ENCODE measurements at places on chromosomes 2 and 18.

GRCh38 chr18:68676913-68677312 lies 38.0 kb downstream of the TMX3 start:
- DNase-seq, result no peak

- no peak for DNase-seq
These were observed 26.0 kb upstream of the GALNT5 start for GRCh38 chr2:157231476-157231875.

DNA sequence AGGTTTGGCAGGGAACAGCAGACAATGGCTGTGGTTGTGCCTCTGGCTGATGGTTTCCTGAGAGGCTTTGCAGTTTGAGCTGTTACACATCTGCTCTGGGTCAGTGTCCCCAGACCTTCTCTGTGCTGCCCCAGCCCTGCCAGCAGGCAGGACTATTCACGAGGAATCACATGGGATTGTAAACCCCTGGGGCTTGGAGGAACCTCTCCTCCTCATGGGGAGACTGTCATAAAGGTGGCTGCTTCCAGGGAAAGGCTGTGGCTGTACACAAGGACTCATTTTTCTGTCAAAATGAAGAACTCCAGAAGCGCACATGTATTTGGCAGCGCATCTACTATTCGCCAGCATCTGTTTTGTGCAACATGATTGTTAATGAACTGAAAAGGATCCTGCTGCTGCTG lies 142.6 kb upstream of the CYP1B1 start:
- no peak for DNase-seq

- DNase-seq, result no peak
These were observed 9.6 kb downstream of the RAX start for GRCh38 chr18:59263661-59264060.

GRCh38 chr2:20832606-20833005 lies 9.7 kb upstream of the LDAH start:
- DNase-seq, result no peak

DNA sequence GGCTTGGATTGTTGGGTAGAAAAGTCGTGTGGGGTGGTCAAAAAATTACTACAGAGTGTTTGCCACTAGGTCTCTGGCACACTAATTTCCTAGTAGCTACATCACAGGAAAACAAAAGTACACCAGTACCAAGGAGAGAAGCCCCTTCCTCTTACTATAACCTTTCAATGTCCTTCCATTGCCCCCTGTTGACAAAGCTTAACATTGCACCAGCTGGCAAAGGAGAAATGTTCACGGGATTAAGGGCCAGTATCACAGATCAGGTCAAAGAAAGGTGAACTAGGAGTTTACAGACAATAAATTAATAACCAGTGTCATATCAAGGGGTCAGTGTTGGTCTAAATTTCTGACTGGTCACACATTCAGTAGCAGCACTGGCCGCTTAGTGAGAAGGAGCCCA lies 1139.6 kb upstream of the FAM98A start:
- DNase-seq, result no peak

DNA sequence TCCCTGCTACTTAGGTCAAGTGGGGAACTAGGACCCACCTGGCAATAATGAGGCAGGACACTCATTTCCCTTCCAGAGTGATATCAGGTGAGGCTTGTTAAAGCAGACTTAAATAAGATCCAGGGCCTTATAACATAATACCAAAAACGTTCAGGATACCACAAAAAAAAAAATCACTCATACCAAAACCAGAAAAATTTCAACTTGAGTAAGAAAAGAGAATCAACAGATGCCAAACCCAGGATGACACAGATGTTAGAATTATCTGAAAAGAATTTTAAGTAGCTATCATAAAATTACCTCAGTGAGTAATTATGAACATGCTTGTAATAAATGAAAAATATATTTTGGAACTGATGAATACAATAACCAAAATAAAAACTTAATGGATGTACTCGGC lies 255.6 kb upstream of the OSR1 start:
- DNase-seq, result no peak

GRCh38 chr2:149021761-149022160 lies 16.7 kb upstream of the LYPD6B start:
- DNase-seq, result no peak

DNA sequence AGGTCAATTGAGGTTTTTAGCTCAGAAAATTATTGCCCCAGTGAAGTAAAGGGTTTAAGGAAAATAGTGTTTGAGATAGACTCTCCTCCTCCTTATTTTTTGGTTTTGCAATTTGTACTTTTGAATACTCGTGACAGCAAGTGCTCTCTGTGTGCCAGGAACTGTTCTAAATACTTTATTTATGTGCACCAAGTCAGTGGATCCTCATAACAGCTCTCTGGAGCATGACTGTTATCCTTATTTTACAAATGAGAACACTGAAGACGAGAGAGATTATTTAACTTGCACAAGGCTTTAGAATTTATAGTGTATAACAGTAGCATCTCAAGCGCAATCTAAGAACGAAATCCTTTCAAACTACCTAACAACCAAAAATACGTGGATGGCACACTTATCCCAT lies 24.7 kb downstream of the BABAM2 start:
- no peak for DNase-seq

DNA sequence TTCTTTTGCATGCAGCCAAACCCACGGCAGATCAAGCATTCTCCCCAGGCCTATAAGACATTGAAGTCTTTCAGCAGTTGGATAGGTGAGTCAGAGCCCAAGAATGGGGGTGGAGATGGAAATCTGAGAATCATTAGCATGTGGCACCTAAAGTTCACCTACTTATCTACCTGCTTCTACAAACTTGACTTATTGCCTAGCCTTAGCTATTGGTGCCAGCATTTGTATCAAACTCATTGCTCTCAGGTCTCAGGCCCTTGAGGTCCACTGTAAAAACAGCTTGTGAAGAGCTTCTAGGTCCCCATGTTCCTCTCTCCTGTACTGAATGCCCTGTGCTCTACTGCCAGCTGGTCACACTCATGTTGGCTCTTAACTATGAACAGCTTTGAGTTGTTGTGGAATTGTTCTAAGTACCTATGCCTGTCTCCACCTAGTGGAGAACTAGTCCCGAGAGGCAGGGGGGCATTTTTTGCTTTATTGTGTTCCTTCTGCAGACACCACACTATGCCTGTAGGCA lies 278.4 kb upstream of the SPRED2 start:
- no peak for DNase-seq

DNA sequence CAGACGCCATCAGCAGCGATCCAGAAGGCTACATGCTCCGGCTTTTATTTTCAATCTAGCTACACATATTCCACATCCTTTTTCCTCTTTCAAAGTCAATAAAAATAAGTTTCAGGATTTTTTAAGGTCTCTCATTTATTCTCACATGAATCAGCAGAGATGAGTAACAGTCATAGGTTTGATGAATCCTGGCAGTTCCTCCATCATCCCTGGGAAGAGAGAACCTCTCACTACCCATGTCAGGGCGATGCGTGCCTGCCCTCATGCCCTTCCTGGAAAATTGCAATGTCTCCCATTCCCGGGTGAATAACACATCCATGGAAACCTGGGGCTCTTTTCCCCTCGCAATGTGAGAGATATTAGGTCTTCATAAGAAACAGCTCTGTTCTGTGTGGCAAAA lies 301.1 kb upstream of the SMIM21 start:
- DNase-seq, result no peak

DNA sequence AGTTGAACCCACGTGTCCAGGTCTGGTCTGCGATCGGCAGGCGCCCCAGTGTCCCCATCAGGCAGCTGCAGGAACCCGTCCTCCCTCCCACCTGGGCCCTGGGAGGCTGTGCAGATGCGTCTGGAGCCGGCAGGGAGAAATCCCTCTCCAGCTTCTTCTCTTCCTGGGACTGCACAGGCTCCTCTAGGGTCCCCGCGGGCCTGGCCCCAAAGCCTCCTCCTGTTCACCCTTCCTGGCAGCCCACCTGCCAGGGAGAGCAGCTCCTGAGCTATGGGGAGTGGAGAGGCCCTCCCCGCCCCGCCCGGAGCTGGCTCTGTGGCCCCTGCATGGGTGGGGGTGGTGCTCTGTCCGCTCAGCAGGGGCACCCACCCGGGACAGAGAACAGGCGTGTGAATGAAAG lies 179.2 kb upstream of the ALKAL2 start:
- DNase-seq, result no peak

DNA sequence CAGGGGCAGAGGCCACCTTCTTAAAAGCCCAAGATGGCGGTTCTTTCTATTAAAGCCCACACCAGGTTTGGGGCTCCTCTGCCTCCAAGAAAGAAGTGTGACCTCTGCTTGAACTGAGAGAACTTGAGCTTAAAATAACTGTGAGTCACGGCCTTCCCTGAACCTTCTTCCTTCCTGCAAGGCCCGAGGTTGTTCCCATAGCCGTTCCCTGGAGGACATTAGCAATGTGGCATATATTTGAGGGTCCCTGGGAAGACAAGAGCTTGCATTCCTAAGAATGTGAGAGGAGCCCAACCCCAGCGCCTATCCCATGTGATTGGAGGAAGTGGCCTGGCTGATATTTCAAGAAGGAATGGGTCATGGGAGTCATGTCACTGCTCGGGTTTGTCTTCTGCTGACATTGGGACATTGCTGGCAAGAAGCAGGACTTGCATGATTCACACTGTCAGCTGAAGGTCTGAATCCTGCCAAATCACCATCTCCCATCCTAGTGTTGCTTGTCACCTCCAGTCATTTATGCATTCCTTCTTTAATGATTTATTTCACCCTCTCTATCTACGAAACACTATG lies 168.1 kb downstream of the TRIB2 start:
- DNase-seq, result no peak

DNA sequence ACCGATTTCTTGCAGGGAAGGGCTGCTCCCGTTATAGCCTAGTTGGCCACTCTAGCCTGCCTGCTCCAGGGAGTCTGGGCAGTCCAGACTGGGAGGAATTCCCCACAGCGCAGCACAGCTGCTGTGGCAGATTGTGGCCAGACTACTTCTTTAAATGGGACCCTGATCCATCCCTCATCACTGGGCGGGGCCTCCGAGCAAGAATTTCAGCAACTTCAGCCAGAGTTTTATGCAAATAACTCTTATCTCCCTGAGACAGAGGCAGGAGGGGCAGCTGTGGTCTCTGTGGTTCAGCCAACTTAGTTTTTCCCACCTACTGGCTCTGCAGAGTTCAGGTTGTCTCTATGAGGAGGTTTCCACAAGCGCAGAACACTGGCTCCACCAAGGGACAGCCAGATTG lies 1583.2 kb downstream of the SUCLG1 start:
- no peak for DNase-seq

GRCh38 chr2:49359721-49360406 lies 205.5 kb upstream of the FSHR start:
- no peak for DNase-seq

- DNase-seq, result no peak
These were observed 63.8 kb upstream of the EPHA4 start for GRCh38 chr2:221635949-221636348.

DNA sequence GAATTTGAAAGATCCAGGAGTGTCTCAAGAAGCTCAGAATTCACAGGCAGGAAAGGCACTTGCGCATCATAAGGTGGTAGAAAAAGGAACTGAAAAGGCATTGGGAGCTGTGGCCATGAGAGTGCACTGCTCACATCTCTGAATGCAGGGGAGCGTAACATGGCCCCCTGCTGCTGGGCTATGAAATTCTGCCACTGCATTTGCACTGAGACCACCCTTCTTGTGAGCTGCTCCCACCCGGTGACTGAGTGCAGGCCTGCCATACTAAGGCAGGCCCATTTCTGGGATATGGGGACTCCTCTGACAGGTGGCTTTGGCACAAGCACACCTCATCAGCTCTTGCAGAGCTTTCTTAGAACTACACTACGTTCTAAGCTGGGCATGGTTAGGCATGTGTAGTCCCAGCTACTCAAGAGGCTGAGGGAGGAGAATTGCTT lies 25.3 kb upstream of the STARD7 start:
- no peak for DNase-seq

DNA sequence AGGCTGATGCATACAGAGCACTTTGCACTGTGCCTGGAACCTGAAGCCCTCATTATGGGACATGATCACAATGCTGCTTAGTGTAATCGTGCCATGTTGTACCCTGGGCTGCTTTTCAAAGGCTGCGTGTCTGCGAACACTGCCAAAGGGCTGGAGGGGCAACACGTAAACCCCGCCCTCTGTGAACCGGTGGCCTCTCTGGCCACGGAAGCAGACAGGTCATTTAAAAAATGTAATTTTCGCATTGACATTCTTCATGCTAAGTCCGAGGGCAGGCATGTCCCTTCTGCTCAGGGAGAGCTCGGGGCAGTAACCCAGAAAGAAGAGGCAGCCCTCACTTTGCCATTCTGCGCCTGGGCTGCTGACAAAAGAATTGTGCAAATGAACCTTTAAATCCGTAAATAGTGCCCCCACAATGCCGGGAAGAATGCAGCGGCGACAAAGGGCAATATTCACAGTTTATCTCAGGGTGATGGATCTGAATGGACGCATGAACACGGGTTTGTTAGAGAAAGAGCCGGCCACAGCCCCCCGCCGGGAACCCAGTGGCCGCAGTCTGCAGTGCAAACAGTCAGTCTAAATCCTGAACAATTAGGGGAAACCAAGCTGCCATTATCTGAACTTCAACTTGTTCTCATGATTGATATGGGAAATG lies 226.1 kb downstream of the MYCN start:
- DNase-seq, result no peak

GRCh38 chr2:224798180-224798579 lies 82.0 kb upstream of the CCDC195 start:
- no peak for DNase-seq

DNA sequence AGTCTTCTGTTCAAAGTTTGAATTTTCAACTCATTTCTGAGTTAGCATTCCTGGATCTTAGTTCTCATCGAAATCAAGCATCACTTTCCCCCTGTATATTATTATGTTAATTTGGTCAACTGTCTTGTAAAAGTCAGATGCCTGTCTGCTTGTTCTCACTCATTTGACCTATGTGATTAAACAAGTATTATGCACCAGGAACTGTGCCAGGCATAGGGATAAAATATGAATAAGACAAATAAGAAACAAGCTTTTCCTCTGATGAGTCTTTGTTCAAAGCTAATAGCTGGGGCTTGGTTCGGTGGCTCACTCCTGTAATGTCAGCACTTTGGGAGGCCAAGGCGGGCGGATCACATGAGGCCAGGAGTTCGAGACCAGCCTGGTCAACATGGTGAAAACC lies 19.7 kb upstream of the EMILIN2 start:
- DNase-seq, result no peak

- no peak for DNase-seq
These were observed 110.3 kb downstream of the SMAD7 start for GRCh38 chr18:48840491-48840877.

DNA sequence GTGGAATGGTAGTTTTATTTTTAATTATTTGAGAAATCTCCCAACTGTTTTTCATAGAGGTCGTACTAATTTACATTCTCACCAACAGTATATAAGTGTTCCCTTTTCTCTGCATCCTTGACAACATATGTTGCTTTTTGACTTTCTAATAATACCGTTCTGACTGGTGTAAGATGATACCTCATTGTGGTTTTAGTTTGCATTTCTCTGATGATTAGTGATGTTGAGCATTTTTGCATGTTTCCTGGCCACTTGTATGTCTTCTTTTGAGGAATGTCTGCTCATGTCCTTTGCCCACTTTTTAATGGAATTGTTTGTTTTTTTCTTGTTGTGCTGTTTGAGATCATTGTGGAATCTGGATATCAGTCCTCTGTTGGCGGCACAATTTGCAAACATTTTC lies 242.5 kb downstream of the ZNF521 start:
- no peak for DNase-seq

GRCh38 chr2:220442012-220442411 lies 814.6 kb downstream of the SLC4A3 start:
- DNase-seq, result no peak
